ENCODE measurements at places on chromosomes 6 and 20.

GRCh38 chr20:60559462-60559861 lies 601.2 kb downstream of the CDH26 start:
- no peak for DNase-seq

DNA sequence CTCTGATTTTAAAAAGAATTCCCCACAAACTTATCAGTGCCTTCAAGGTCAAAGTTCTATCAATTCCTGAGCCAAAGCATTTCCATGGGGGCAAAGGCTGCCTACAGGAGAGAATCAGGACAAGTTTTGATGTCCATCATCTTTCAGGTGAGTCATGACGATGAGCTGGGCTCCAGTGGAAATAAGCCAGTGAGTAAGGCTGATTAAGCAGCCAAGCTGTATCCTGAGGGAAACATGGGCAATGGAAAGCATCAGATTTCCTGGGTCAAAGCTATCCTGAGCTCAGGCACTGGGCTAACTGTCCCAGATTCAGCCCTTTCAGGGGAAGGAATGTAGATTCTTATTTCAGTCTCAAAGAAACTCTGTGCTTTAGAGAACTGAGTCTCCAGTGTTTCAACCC lies 377.4 kb downstream of the CD109 start:
- DNase-seq: no peak

DNA sequence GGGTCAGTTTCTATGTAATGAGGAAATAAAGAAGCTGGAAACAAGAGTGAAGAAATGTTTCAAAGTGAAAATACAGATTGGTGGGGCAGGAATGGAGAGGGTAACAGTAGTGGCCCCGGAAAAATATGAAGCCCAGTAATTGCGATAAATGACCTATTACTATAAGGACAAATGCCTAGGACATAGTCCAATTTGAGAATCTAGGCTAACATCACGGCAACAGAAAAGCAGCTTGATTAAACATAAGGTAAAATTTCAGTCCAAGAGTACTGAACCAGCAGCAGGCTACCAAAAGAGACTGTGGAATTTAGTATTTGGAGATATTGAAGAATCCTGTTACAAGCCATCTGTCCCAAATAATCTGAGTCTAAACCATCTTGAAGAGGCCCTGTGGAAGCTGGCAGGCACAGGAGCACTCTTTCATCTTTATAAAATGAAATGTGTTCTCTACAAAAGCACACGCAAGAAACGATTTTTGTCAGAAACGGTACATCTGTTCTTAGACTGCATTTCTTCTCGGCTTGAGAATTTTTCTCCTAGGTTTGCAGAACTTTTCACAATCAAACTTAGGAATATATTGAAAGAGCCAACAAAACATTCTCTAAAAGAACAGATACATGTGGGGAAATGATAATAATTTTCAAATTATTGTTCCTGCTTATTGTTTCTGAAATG lies 49.3 kb downstream of the ELOVL5 start:
- DNase-seq: no peak

DNA sequence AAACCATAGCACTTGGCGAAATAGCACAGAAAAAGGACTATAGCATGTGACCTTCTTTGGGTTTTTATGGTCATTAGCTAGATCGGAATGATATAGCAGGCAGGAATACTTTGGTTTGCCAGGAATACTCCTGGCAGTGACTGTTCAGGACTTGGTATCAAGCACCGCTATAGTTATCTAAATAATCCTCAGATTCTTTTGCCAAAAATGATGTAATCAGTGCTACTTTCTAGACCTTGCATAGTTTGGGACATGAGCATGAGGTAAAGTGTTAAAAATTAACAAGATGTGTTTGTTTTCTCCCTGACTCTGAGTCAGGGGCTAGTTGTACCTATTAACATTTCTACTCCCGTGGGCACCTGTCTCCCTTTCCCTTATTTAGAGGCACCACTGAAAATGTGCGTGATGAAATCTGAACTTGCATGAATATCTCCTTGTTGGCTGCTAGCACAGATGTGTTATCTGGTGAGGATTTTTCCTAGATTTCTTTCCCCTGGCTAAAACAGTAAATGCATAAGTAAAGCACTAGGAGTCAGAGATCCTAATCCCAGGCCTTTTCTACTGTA lies 511.0 kb downstream of the CDKAL1 start:
- no peak for DNase-seq

DNA sequence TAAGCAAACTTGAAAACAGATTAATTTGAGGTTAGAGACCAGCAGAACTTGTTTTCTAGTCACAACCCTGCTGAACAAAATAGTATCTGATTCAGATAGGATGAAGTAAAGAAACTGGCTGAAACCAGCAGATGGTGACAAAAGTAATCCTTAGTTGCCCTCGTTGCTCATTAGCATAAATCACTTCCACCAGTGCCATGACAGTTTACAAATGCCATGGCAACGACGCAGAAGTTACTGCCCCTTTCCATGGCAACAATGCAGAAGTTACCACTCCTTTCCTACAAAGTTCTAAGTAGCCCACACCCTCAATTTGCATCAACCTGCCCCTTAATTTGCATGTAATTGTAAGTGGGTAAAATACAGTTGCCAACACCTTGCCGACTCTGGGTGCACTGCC lies 23.7 kb downstream of the SNRPB start:
- DNase-seq: no peak

DNA sequence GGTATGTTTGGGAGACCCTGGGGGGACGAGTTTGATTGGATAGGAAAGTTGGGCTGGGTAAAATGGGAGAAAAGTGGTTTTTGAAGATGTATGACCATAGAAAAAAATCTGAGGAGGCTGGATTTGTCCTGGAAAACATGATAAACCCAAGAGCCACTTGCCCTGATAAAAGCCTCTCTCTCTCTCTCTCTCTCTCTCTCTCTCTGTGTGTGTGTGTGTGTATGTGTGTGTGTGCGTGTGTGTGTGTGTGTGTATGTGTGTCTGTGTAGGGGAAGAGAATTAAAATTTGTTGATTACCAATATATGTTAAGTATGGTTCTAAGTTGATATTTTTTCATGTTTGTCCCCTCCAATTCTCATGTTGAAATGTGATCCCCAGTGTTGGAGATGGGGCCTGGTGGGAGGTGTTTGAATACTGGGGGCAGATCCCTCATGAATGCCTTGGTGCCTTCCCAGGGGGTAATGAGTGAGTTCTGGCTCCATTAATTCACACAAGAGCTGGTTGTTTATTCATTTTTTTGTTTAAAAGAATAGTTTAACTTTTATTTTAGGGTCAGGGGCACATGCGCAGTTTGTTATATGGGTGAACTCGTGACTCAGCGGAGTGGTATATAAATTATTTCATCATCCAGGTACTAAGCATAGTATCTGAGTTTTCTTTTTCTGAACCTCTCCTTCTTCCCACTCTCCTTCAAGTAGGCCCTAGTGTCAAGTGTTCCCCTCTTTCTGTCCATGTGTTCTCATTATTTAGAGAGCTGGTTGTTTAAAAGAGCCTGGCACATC lies 208.8 kb downstream of the TFAP2B start:
- DNase-seq: no peak

DNA sequence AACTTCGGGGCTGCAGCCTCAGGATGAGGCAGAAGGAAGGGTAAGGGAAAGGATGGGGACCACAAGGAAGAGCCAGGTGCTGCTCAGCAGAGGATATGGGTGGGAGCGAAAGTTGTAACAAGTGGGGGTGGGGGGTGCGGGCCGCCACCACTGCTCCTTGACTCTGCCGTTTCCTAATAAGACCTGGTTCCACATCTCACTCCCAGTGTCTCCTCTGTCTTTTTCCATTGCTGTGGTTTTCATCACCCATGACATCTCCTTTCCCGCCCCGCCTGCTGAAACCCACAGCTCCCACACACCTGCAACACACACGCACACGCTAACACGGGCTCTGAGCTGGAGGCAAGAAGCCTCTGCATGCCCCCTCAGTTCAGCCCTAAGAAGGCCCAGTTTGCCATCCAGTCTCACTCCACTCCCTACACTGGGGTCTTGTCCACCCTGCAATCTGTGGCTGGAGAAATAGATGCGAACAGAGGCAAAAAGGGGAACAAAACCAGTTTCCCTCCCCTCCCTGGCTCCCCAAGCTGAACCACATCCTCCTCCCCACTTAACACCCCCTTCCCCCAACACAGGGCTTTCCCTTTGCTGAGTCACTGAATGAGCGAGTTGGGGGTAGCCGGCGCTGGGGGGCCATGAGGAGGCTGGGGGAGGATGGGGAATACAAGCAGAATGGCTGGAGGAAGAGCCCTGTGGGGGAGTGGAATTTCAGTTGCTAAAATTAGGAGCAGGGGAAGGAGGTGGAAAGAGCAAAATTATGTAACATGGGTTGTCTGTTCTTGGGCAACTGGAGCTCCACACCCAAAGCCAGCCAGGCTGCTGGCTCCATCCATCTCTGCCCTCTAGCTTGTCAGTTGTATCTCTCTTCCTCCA lies 11.5 kb downstream of the NFKBIL1 start:
- DNase-seq: no peak

DNA sequence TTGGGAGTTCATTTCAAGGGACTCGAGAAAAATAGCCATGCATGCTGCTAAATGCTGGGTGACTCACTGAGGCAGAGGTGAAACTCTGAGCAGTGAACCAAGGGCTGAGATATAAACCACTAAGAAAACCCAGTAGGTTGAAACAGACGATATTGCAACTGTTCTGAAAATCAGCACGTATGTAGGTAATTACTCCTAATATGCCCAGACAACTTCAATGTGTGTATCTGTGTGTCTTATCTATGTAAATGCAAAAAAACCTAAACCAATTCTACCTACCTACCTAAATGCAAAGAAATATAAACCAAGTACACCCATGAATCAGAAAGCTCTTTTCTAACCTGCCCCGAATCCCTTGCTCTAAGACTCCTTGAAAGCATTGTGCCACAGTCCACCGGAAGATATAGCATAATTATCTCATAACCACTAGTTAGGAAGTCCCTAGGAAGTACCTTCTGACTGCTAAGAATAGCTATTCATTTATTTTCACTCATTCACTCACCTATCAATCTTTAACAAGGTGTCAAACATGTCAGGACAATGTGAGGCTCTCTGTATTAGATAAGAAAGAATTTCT lies 458.7 kb upstream of the RUNX2 start:
- no peak for DNase-seq

DNA sequence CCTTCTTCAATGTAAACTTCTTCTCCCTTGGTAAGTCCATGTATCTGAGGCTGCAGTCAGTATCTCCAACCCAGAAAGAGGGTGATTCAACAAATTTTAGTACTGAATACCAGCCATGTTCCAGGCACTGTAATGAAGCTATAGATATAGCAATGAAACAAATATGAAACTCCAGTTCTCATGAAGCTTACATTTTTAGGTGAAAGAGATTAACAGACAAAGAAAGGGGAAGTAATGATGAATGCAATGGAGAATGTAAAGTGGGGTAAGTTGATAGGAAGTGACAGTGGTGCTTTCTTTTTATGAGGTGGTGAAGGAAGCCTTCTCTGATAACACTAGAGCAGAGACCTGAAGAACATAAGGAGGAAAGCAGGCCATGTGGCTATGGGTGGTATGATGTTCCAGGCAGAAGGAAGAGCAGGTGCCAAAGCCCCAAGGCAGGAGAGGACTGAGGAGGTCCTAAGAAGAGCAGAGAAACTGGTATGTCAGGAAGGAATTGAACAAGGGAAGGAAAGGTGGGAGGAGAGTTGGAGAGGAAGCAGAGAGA lies 143.6 kb downstream of the TFAP2B start:
- DNase-seq: peak; percentile 11

GRCh38 chr6:152170313-152170701 lies 362.8 kb downstream of the ESR1 start:
- no peak for DNase-seq

DNA sequence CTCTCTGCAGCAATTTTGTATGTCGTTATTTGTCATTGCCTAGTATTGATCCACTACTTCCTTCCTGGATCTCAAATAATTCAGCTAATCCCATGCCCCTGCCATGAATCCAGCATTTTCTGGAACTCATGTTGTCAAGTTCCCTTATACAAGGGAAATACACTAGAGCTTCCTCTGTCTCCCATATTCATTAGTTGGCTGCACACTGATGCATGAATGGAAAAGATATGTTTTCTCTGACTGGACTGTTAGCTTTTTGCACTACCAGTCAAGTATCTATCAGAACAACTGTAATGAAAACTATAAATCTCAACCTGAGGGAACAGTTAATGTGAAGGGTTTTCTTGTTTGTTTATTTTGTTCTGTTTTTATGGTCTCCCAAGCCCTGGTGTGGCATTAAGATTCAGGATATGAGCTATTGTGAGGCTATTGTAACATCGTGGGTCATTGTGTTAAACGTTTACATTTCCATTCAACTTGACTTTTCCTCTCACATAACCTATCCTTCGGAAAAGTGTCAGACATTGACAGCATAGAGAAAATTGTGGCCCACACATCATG lies 102.5 kb upstream of the FAM8A1 start:
- no peak for DNase-seq

GRCh38 chr6:21589352-21590345 lies 3.9 kb upstream of the SOX4 start:
- DNase-seq: peak; percentile 51

DNA sequence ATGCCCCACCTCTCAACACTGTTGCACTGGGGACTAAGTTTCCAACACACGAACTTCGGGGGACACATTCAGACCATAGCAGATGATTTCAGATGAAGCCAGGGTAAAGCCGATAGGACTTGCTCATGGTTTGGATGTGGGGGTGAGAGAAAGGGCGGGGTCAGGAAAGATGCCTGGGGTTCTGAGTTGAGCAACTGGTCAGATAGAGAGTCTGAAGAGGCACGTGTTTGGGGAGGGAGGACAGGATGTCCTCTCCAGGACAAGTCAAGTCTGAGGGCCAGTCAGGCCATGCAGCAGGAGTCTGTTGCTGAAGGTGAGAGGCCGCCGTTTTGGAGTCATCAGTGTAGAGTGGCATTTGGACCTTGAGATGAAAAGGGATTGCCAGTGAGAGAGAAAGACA lies 197.9 kb upstream of the SNX9 start:
- no peak for DNase-seq
